ENCODE measurements at places on chromosomes 7 and 10.

DNA sequence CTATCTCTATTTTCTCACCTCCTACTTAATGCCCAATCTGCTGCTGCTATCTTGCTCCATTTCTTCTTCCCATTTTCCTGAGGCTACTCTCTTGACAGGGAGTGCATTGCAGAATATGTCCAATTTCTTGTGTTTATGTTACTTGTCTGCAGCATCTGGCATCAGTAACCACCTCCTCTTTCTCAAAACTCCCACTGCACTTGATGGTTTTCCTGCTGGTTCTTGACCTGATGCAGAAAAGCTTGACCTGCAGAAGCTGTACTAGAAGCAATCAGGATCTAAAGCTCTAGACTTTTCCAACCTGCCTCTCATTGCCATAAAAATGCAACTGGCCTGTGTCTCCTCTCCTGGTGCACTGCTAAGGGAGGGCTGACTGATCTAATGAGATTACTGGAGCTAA, 287.8 kb downstream of the ZEB1 start:
- DNase-seq, result no peak

GRCh38 chr10:76337641-76338040, 906.2 kb downstream of the LRMDA start:
- no peak for DNase-seq

- DNase-seq, result no peak
These were observed 90.4 kb downstream of the ETV1 start for GRCh38 chr7:13898957-13899670.

DNA sequence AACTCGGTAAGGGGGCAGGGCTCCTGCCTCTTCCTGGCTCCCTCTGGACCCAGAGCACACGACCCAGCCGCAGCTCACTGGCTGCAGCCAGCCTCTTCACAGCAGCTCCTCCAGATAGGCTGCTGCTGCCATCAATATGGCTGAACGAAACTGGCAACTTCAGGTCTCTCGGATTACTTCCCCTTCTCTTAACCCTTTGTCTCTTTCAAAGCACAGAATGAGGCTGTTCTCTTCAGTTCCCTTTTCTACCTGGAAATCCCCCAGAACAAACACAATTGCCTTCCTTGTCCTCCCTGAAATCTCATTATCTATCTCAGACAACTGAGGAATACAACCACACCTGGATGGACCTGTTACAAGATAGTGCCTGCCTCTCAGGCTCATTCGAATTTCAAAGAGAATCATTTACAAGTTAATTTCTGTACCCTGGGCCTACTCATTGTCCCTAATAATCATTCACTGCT, 193.4 kb upstream of the MBL2 start:
- no peak for DNase-seq

- DNase-seq, result no peak
These were observed 7.2 kb downstream of the ALKBH4 start for GRCh38 chr7:102457352-102457924.

DNA sequence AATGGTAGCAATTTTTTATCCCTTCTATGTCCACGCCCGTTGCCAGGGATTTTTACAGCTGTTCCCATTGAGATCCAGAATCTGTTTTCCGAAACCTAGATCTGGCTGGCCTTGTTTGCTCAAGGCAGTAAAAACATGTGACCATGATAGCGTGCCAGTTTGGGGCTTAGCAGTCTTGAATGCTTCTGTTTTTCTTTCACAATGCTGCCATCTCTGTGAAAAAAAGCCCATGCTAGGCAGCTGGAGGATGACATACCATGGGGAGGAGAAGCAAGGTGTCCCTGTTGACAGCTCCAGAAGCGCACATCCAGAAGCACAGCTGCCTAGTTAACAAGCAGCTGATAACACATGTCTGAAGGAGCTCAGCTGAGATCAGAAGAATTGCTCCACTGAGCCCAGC, 2.2 kb upstream of the ZNF92 start:
- DNase-seq, result peak; percentile 53

DNA sequence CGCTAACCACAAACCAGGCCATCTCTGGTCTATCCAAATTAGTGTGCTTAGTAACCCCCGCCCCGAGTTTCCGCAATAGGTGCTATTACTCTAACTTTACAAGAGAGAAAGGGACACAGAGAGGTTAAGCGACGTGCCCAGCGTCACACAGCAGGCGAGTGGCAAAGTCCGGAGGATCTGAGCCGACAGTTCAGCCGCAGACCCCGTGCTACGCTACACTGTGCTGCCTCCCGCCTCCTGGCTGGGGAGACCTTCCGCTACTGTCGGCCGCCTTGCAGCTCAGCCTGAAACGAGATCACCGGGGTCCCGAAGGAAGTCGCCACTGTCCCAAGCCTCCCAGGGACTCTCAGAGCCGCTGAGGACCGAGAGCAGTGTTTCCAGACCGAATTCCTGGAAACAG, 799 bp downstream of the INTS1 start:
- no peak for DNase-seq

DNA sequence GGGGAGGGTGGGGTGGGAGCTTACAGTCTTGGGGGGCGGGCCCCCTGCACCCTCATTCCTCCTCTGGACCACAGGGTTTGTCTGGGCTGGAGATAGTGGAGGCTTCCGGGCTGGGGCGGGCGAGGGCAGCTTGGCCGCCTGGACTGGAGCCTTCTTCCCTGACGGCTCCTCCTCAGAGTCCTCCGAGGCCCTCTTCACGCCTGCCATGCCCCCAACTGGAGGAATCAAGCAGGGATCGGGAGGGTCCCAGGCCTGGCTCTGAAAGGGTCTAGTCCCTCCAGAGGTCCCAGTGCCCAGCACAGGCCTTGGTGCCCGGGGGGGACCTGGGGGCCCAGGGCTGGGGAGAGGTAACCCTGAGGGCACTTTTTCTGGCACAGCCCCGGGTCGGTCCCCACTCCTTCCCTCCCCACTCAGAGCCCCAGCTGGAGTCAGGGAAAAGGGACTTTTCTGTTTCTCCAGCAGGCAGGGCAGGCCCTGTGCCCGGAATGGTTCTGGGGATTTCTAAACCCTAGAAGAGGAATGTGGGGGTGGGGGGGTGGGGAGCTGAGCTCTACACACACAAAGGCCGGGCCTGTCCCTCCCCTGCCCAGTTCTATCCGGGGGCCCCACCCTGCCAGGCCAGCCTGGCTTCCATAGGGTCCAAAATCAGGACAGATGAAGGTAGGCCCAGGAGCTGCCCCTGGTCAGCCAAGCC, 11.6 kb downstream of the MICALL2 start:
- no peak for DNase-seq

- peak; percentile 12 for DNase-seq
These were observed 199.0 kb downstream of the EBF3 start for GRCh38 chr10:129764901-129765663.

DNA sequence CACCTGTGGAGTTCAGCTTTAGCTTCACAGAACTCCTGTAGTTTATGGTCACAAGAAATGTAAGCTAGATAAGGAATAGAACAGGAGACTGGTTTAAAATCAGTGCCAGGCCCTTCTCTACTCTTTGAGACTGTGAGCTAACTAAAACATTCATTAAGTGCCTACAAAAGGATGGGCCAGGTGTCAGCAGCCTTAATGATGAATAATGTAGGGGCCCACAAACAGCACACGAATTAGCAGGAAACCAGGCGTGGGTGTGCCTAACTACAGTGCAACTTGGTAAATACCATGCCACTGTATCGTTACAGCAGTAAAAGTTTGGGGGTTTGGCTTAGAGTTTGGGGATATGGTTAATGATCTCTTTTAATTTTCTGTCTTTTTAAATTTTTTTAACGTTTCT, 6.1 kb upstream of the ABLIM1 start:
- DNase-seq, result no peak

DNA sequence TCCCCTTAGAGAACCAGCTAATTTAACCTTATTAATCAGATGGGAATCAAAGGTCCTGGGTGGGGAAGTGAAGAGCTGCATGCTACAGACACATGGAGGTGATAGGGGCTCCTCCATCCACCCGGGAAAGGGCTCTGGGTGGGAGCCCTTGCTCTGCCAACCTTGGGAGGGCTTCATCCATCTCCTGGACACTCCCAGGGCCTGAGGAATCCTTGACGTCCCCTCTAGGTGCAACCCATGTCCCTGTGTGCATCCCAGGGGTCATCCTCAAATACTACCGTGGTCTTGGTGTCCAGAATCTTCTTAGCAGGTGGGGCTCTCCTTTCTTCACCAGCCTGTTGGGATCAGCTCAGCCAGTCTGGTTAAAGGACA, 55.4 kb upstream of the IGFBP3 start:
- no peak for DNase-seq

DNA sequence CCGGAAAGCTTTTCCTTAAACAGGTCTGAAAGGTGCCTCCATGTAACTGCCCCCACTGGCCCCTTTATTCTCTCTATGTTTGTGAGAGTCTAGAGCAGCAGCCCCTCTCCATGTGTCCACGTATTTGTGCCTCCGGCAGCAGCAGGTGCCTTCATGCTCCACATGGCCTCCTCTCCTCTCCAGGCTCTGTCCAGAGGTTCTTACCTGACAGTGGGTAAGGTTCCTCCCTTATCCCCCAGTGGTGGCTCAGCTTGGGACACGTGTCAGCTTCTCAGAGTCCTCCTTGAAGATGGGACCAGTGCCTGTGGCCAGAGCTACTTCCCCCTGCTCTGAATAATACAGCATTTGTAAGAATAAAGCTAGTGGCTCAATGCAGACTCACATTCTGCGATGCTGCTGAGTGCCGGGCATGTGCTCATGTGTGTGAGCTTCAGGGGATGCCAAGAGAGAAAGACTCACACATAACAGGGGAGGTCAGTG, 7.9 kb downstream of the CALML3 start:
- no peak for DNase-seq

GRCh38 chr10:16995867-16996529, 133.6 kb downstream of the CUBN start:
- no peak for DNase-seq

DNA sequence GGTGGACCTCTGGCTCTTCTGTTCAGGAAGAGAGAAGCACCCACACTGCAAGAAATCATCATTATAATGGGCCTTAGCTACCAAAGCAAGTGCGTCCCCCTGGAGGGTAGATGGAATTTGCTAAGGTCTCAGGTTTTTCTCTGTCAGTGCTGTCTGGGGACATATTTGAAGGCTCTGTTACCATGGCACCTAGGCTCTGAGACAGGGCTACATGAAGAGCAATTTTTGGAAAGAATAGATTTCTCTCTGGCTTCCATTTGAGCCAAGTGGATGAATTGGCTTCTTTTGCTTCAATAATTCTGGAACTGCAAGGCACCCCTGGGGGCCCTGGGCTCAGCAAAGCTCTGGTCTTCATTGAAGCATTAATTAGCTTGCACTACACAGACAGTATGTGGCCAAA, 349.1 kb upstream of the GALNT17 start:
- no peak for DNase-seq

GRCh38 chr7:101814991-101815825, 2.2 kb upstream of the CUX1 start:
- DNase-seq, result peak; percentile 56

- no peak for DNase-seq
These were observed 31.9 kb upstream of the OPTN start for GRCh38 chr10:13068071-13068470.

DNA sequence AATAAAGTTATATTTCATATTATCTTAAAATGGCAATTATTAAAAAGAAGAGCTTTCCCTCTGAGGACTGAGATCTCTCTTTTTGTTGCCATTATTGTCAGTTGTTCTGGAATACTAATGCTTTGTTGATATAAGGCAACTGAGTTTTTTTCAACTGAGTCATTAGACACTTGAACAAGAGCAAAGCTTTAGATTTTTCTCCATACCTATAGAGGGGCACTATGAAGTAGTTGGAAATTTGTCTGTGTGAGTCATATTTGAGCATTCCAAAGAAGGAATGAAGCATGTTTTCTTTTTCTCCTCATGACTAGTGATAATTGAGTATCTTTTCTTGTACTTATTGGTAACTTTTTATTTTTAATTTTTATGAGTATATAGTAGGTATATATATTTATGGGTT, 24.5 kb downstream of the RPA3 start:
- no peak for DNase-seq

DNA sequence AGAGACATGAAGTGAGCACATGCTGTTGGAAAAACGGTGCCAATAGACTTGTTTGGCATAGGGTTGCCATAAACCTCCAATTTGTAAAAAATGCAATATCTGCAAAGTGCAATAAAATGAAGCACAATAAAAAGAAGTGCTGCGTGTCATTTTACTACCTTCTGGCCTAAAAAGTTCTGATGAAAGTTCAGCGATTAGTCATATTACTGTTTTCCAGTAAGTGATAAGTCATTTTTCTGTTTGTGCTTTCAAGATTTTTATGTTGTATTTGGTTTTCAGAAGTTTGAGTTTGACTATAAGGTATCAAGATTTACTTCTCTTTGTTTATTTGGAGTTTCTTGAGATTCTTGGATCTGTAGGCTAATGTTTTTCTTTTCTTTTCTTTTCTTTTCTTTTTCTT, 16.8 kb downstream of the AOAH start:
- DNase-seq, result no peak

- DNase-seq, result no peak
These were observed 28.0 kb upstream of the ADRB1 start for GRCh38 chr10:114015708-114016107.

- DNase-seq, result no peak
These were observed 326.8 kb downstream of the TCERG1L start for GRCh38 chr10:130984686-130985085.

DNA sequence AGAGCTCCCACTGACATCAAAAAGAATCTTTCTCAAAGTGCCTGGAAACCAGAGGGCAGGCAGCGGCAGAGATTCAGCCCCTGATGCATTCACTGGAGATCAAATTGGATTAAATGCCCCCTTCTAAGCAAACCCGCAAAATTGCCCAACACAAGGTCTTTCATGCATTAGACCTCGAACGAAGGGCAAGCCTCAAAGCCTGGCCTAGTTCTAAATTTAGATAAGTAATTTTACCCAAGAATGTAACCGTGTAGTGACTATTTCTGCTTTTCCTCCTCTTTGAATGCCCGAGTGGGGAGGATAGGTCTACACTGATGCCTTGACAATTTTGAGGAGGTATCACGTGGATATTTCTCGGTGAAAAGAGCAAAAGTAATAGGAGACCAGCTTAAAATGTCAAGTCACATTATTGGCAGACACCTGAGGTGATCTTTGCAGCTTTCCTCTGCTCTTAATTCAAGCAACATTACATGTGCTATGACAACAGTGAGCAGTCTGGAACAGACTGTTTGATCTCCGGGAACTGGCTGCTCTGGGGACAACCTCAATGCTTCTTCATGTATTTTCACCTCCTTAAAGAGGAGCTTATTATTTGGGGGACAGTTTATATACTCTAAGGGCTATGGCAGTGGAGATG, 1263.5 kb upstream of the AUTS2 start:
- DNase-seq, result no peak

- DNase-seq, result no peak
These were observed 396.7 kb downstream of the PHTF2 start for GRCh38 chr7:78195281-78195680.

DNA sequence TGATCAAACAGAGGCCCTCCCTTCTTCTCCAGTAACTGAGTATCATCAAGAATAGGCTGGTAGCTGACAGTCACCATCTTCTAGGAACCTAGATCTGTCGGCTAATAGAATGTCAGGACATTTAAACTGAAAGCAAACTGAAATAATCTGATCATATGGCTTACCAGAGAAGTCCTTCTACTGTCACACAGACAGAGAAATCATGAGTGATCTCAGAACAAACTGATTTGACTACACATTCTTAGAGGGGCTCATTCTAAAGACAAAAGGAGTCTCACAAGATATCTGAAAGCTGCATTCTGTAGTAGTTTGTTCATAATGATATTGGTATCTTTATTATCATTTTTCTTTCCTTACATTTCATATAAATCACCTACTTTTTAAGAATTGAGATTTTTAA, 130.9 kb upstream of the ADCY1 start:
- no peak for DNase-seq

All from adrenal gland (tissue), 19 donors.